B cell (primary cell): ENCODE measurements at places on chromosomes 2 and 18. TPM values are rescaled to one million over a fixed set of nuclear protein-coding genes. Genes with fewer than 3 reads are reported as not detected.

- H3K4me3 ChIP-seq: no peak overlapping the region
- no peaks in the 10 kb centered on the region for H3K36me3 ChIP-seq
- peaks cover 4% of the 10 kb centered on the region for H3K4me1 ChIP-seq
- no peak overlapping the region for H3K27ac ChIP-seq
- H3K27me3 ChIP-seq: no peaks in the 10 kb centered on the region
- peak; percentile 68 for DNase-seq
These were observed 56.6 kb downstream of the CLHC1 start for GRCh38 chr2:55175254-55176093.

- no peaks in the 10 kb centered on the region for H3K4me1 ChIP-seq
- no peaks in the 10 kb centered on the region for H3K36me3 ChIP-seq
- no peak overlapping the region for H3K4me3 ChIP-seq
- no peak overlapping the region for H3K27ac ChIP-seq
These were observed 104.7 kb upstream of the STPG4 start for GRCh38 chr2:47259829-47260228.

GRCh38 chr2:128324008-128324896 is 5.6 kb upstream of the HS6ST1 start:
- no peak overlapping the region for H3K27ac ChIP-seq
- peaks cover 12% of the 10 kb centered on the region for H3K4me1 ChIP-seq
- no peaks in the 10 kb centered on the region for H3K27me3 ChIP-seq
- DNase-seq: no peak
- H3K36me3 ChIP-seq: no peaks in the 10 kb centered on the region

DNA sequence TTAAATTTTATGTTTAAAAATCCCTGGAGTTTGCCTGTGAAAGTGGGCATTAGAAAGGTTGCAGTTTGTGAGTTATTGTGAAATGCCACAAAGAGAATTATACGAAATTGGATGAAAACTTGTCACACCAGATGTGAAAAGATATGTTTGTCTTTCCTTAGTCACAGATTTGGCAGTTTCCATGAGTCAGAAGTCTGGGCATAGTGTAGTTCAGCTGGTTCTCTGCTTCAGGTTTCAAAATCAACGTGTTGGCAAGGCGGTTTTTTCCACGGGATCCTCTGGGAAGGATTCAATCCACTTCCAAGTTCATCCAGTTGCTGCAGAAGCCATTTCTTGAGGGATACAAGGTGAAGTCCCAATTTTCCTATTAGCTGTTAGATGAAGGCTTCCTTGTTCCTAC is 658.0 kb upstream of the CDH2 start:
- DNase-seq: no peak
- no peak overlapping the region for H3K27ac ChIP-seq
- no peaks in the 10 kb centered on the region for H3K4me1 ChIP-seq

DNA sequence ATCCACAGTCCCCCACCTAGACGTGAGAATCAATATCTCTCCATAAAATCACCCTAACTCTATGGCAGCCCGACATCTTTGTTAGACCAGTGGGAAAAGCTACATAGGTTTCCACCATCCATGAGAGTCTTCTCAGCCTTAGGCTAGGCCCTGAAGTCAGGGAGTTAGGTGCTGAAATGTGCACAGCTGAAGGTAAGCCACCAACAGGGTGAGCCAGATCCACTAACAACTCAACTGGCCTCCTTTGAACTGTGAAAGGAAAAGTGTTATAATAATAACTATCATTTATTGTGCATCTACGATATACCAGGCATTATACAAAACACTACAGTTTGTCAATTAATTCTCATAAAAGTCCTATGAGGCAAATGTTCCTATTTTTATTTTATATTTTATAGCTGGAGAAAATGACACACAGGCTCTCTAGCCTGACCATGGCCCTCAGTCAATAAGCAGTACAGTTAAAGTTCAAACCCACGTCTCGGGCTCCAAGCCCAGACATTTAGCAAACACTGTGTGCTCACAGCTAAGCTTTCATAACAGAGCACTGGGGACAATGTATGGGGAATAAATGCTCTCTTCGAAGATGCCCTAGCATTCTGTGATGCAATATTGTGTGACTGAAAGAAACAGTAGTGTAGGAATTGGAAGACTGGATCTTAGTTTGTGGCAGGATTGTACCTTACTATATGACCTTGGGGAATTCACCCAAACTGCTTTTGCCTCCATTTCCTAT is 11.2 kb upstream of the CYP27C1 start:
- DNase-seq: no peak
- no peaks in the 10 kb centered on the region for H3K4me1 ChIP-seq
- H3K27me3 ChIP-seq: no peaks in the 10 kb centered on the region
- H3K36me3 ChIP-seq: no peaks in the 10 kb centered on the region
- no peak overlapping the region for H3K27ac ChIP-seq

DNA sequence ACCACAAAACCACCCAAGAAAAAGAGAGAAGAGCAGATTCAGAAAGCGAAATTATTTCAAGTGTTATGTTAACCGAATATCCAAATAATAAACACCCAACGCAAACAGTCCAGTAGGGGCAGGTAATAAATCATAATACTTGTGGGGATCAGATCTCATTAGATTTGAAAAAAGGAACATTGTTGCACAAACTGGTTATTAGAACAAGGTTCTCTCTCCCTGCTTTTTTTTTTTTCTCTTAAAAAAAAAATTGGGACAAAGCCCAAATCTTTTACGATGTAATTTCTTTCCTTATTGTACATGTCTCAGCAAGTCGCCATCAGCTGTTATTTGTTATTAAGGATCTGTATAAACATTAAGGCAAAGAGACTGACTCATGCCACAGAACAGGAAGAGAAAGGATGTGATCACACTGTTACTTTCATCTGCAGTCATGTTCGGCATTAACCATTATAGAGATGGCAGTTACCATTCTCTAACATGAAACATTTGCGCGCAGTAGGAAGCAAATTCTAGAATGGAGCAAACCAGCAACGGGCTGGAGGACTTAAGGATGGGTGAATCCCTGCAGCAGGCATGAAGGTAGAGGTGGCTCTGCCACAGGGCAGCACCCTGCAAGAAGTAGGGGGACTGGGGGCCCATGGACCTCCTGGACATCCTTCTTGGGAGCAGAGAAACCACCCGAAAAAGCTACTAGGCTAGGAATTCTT is 42.0 kb downstream of the EPHA4 start:
- no peak for DNase-seq
- H3K27me3 ChIP-seq: no peaks in the 10 kb centered on the region
- no peak overlapping the region for H3K4me3 ChIP-seq

DNA sequence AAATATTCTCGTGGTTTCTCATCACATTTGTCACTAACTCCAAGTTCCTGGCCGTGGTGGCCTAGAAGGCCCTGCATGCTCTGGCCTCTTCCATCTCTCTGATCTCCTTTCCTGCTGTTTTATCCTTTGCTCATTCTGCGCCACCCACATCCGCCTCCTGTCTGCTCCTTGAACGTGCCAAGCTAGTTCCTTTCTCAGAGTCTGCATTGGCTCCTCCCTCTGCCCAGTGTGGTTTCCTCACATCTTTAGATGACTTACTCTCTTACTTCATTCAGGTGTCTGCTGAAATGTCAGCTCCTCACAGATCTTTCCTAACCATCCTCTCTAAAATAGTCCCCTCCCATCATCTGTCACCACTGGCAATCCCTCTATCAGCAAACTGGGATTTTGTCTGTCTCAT is 158.6 kb upstream of the RBMS1 start:
- no peak overlapping the region for H3K27ac ChIP-seq
- peak; percentile 6 for DNase-seq
- H3K27me3 ChIP-seq: no peaks in the 10 kb centered on the region
- H3K4me3 ChIP-seq: no peak overlapping the region
- H3K4me1 ChIP-seq: no peaks in the 10 kb centered on the region

DNA sequence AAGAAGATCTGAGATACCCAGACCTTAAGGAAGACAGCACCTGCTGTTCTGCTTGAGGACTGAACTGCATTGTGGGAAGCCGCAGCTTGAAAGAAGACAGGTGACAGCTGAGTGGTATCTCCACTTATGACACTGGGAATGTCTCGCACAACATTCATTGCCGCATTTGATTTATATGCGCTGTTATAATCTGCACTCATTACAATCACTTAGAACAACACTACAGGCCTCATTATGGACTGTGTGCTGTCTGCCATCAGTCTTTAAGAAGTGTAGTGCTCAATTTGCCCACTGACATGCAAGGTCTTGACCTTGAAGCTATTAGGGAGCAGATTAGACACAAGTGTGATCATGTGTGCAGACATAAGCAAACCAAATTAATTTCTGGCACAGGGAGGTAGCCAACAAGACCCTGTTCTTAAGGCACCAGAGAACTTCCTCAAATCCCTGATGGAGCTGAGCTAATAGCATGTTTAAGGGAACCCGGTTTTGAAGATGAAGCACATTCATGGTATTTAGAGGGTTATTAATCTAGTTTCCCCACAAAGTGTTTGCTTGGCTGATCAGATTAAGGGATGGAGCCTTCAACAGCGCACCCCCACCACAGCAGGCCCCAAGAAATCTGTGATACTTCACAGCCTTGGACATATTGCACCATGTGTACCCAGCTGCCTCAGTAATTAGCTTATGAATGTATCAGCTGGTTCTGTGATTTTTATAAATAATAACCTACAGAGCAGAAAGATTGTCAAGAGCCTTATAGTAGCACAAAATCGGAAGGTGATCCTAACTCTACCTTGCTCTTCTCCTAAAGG is 146.8 kb downstream of the SATB2 start:
- DNase-seq: no peak

- peak; percentile 31 for DNase-seq
- H3K27ac ChIP-seq: no peak overlapping the region
- peaks cover 3% of the 10 kb centered on the region for H3K36me3 ChIP-seq
These were observed 29.2 kb downstream of the UNC50 start for GRCh38 chr2:98637401-98638147.

GRCh38 chr2:118239284-118239683 is 151.0 kb downstream of the INSIG2 start:
- H3K4me3 ChIP-seq: no peak overlapping the region
- no peak overlapping the region for H3K27ac ChIP-seq
- H3K27me3 ChIP-seq: peaks cover 14% of the 10 kb centered on the region
- no peaks in the 10 kb centered on the region for H3K4me1 ChIP-seq
- DNase-seq: no peak
- H3K36me3 ChIP-seq: no peaks in the 10 kb centered on the region

DNA sequence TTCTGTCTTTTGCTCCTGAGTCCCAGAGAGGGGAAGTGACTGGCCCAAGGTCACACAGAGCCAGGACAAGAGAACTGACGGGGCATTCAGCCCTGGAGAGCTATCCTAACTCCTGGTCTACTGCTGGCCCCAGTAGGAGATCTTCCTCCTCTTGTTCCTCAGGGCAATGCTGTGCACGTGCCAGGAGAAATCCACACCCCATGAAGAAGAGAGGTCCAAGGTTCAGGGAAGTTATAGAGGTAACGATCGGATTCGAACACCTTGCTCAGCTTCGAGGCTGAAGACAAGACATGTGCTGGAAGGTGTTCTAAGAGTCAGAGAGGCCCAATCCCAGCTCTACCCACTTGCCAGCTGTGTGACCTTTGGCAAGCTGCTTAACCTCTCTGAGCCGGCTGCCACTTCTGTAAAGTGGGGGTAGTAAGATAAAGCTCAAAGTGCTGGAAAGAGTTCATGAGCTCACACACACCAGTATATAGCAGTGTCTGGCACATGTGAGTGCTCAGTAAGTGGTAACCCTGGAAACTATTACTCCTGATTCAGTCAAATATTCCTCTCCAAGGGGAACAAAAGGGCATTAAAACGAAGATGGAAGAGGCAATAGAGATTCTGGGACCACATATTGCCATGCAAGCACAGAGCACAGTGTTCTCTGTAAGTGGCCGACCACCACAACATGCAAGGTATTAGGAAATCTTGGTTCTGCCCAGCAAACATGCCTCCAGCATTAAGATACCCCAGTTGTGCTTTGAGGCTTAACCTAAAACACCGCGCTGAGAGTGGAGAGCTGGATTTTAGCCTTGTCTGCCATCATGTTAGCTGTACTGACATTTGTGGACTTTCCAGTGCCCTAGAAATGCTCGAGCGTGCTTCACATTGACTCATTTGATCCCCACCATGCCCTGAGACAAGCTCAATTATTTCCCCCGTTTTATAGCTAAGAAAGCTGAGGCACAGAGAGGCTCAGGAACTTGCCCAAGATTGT is 25.6 kb downstream of the SERTAD2 start:
- no peaks in the 10 kb centered on the region for H3K27me3 ChIP-seq
- H3K27ac ChIP-seq: peak overlapping the region; percentile 7
- DNase-seq: no peak
- H3K4me1 ChIP-seq: peaks cover 7% of the 10 kb centered on the region

DNA sequence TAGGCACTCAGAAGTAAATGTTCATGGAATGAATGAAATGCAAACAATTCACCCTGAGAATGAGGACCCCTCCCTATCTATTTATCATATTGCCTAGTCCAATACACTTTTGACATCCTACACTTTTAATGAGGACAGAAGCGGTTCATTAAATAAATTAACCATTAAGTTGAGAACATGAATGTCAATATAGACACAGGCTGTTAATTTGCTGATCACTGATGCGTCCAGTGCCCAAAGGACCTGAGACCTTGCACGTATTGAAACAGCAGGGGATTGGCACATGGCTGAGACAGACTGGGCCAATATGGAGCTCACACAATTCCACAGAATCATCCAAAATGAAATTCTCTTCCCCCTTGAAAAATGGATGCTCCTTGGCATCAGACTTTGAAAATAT is 430.0 kb downstream of the SLC4A3 start:
- H3K4me1 ChIP-seq: no peaks in the 10 kb centered on the region
- H3K36me3 ChIP-seq: no peaks in the 10 kb centered on the region
- H3K27ac ChIP-seq: no peak overlapping the region
- H3K4me3 ChIP-seq: no peak overlapping the region
- H3K27me3 ChIP-seq: no peaks in the 10 kb centered on the region

DNA sequence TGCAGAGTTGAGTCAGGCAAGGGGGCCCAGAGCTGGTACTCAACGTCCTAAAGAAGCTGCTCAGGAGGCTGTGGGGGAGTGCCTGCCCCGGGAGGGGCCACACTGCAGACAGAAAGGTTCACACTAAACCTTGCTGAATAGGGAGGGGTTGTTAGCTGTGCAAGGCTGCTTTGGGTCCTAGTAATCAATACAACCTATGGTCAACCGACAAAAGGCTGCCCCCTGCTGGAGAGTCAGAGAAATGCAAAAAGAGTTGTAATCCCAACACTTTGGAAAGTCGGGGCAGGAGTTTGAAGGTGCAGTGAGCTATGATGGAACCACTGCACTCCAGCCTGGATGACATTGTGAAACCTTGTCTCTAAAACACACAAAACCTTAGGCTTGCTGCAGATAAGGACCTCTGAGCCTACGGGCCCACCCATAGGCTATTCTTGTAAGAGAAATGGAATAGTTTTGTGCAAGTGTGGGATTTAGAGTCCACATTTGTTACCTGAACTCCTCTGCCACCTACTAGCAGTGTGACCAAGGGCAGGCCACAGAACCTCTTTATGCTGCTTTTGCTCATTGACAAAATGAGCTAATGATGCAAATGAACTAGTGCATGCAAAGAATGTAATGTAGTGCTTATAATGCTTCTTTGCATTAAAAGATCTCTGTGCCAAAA is 81.5 kb downstream of the PRPF40A start:
- H3K4me3 ChIP-seq: no peak overlapping the region
- DNase-seq: peak; percentile 72
- no peaks in the 10 kb centered on the region for H3K4me1 ChIP-seq
- H3K27ac ChIP-seq: no peak overlapping the region
- H3K27me3 ChIP-seq: no peaks in the 10 kb centered on the region

- H3K4me1 ChIP-seq: peaks cover 6% of the 10 kb centered on the region
- no peaks in the 10 kb centered on the region for H3K27me3 ChIP-seq
- DNase-seq: peak; percentile 31
- H3K27ac ChIP-seq: no peak overlapping the region
- peak overlapping the region; percentile 29 for H3K4me3 ChIP-seq
These were observed 36.4 kb downstream of the PXDN start for GRCh38 chr2:1707771-1708418.

Gene RNU2-63P
- 8.9 and 9.3 TPM in 2 replicates for total RNA-seq

Gene PAIP2B
- 10.1 and 10.2 TPM in 2 replicates for total RNA-seq

Gene POTEJ
- not detected in 2 replicates for total RNA-seq

Gene SCG2
- total RNA-seq: 0.27 and 0.44 TPM in 2 replicates

Gene REV1
- total RNA-seq: 69.5 and 70.5 TPM in 2 replicates

Gene SCN2A
- 0.22 and 0.44 TPM in 2 replicates for total RNA-seq

Gene ERICH2
- not detected in 2 replicates for total RNA-seq
